Suprapubic skin (tissue), 4 donors: ENCODE measurements at places on chromosomes 16 and 17. TPM values are rescaled to one million over a fixed set of nuclear protein-coding genes. Genes with fewer than 3 reads are reported as not detected.

The GFAP gene
- total RNA-seq: not detected

The SNAI3 gene
- 0.44 TPM for total RNA-seq

The KRTAP3-2 gene
- total RNA-seq: not detected

DNA sequence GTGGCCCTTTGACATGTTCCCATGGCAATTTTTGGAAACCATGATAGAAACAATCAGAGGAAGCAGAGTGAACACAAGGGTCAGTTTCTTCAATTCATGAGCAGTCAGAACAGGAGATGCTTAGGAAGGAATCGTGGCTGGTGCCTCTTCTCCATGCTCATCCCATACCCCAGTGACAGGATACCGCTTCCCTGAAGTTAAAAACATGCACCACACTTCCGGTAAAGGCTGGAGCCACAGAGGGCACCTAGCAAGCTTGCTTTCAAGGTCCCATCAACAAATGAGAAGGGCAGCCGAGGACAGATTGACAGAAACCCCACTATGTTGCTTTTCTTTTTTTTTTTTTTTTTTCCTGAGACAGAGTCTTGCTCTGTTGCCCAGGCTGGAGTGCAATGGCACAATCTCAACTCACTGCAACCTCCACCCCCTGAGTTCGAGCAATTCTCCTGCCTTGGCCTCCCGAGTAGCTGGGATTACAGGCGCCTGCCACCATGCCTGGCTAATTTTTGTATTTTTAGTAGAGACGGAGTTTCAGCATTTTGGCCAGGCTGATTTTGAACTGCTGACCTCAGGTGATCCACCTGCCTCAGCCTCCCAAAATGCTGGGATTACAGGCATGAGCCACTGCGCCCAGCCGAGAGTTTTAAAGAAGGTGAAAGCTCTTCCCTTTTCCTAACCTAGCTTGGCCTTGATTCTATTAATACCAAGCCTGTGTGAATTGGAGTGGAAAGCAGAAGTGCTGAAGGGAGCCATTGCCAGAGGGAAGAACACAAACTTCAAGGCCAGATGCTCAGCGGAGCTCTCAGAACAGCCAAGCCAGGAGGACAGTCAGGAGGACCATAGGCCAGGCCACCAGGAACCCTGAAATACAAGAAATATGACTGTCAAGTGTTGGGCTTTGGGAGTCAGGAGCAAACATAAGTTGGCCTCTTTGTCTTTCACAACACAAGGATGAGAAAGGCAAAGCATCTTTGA lies 16.6 kb downstream of the GP2 start:
- H3K4me1 ChIP-seq: no peaks in the 10 kb centered on the region
- no peak overlapping the region for H3K27ac ChIP-seq
- no peaks in the 10 kb centered on the region for H3K27me3 ChIP-seq

GRCh38 chr16:26457095-26457494 lies 609.6 kb upstream of the C16orf82 start:
- H3K4me1 ChIP-seq: no peaks in the 10 kb centered on the region
- no peak overlapping the region for H3K27ac ChIP-seq
- no peak overlapping the region for H3K4me3 ChIP-seq
- H3K27me3 ChIP-seq: no peaks in the 10 kb centered on the region

GRCh38 chr17:55405600-55405999 lies 16.0 kb downstream of the MMD start:
- H3K36me3 ChIP-seq: peaks cover 58% of the 10 kb centered on the region
- no peaks in the 10 kb centered on the region for H3K4me1 ChIP-seq
- no peak overlapping the region for H3K27ac ChIP-seq
- H3K4me3 ChIP-seq: no peak overlapping the region
- H3K27me3 ChIP-seq: no peaks in the 10 kb centered on the region

GRCh38 chr16:76487411-76488064 lies 210.3 kb downstream of the CNTNAP4 start:
- no peaks in the 10 kb centered on the region for H3K36me3 ChIP-seq
- H3K27me3 ChIP-seq: no peaks in the 10 kb centered on the region
- no peaks in the 10 kb centered on the region for H3K4me1 ChIP-seq
- no peak overlapping the region for H3K27ac ChIP-seq

GRCh38 chr16:57240851-57241250 lies 4.2 kb upstream of the ARL2BP start:
- H3K4me1 ChIP-seq: peaks cover 11% of the 10 kb centered on the region
- no peak overlapping the region for H3K4me3 ChIP-seq
- H3K36me3 ChIP-seq: peaks cover 35% of the 10 kb centered on the region
- DNase-seq: no peak
- no peak overlapping the region for H3K27ac ChIP-seq
